ENCODE measurements at places on chromosomes 13 and 19. TPM values are rescaled to one million over a fixed set of nuclear protein-coding genes. Genes with fewer than 3 reads are reported as not detected.

GRCh38 chr19:31354799-31355664 lies 5.8 kb upstream of the TSHZ3 start:
- H3K27me3 ChIP-seq, result peaks cover 86% of the 10 kb centered on the region
- H3K4me1 ChIP-seq, result peaks cover 58% of the 10 kb centered on the region
- DNase-seq, result no peak
- H3K27ac ChIP-seq, result no peak overlapping the region
- no peaks in the 10 kb centered on the region for H3K36me3 ChIP-seq

CRB3 gene
- total RNA-seq, result 5.7 TPM

- DNase-seq, result no peak
- no peaks in the 10 kb centered on the region for H3K4me1 ChIP-seq
- H3K4me3 ChIP-seq, result no peak overlapping the region
- no peaks in the 10 kb centered on the region for H3K27me3 ChIP-seq
These were observed 72.0 kb upstream of the PEG3 start for GRCh38 chr19:56912401-56913112.

RNF113B gene
- total RNA-seq, result not detected

SMIM17 gene
- total RNA-seq, result not detected

CGB8 gene
- total RNA-seq, result not detected

DNA sequence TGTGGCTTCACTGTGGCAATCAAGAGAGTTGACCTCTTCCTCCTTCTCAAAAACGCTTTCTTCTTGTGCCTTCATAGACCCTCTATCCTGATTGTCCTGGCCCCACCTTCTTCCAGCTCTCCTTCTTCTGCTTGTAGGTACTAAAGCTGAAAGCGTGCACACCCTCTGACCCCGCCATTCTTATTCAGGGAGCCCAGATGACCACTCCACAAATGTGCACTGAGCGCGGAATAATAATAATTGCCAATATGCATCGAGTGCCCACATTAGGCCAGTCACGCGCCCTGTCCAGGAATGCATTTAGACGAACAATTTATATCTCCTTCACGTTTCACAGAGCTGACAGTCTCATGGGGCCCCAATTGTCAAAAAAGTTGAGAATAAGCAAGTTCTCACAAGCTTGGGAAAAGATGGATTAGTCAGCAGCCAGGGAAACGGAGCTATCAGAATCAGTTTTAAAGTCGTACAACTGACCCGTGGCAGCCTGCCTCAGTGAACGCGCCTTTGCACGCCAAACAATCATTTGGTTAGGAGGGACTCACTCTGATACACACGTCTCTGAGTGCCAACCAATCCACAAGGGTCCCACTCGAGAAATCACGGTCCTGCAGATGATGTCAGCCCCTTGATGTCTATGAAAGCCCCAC lies 36.7 kb upstream of the PEG3 start:
- H3K4me1 ChIP-seq, result no peaks in the 10 kb centered on the region
- no peak overlapping the region for H3K27ac ChIP-seq
- H3K4me3 ChIP-seq, result no peak overlapping the region
- no peak for DNase-seq

ZNF829 gene
- total RNA-seq, result 7.2 TPM

ZNF471 gene
- total RNA-seq, result 3.5 TPM

DNA sequence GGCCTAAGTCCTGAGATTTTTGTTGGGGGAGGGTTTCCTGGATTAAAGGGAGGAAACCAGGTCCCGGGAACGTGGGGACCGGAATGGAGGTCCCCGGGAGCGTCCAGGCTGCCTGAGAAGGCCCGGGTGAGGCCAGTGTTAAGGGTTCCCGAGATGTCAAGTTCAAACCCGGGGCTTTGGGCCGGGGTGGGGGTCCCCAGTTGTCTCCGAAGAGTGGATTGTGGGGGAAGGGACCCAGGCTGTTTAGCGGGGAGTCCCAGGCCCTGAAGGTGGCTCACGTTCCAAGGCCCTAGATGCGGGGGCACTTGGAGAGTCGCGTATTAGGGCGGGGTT lies 262 bp downstream of the COX7A1 start:
- H3K27ac ChIP-seq, result no peak overlapping the region
- no peak for DNase-seq
- no peaks in the 10 kb centered on the region for H3K4me1 ChIP-seq
- no peak overlapping the region for H3K4me3 ChIP-seq
- H3K27me3 ChIP-seq, result no peaks in the 10 kb centered on the region

DNA sequence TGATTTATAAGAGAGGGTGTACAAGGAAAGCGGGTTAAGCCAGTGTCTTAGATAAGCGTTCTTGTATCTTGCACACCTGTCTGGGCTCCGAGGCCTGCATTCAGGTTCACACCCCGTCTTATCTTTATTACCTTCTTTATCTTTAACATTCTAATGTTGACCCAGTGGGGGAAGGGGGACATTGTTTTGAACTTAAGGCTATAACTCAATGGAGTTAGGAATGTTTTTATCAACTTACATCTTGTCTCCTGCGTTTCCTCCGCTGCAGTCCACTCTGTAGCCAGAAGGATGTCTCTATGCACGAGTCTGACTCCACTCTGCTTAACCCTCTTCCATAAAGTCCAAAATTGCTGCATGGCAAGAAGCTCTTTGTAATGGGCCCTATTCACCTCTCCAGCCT lies 71.2 kb downstream of the FGF9 start:
- H3K27me3 ChIP-seq, result peaks cover 16% of the 10 kb centered on the region
- H3K36me3 ChIP-seq, result no peaks in the 10 kb centered on the region
- H3K4me1 ChIP-seq, result no peaks in the 10 kb centered on the region

DNA sequence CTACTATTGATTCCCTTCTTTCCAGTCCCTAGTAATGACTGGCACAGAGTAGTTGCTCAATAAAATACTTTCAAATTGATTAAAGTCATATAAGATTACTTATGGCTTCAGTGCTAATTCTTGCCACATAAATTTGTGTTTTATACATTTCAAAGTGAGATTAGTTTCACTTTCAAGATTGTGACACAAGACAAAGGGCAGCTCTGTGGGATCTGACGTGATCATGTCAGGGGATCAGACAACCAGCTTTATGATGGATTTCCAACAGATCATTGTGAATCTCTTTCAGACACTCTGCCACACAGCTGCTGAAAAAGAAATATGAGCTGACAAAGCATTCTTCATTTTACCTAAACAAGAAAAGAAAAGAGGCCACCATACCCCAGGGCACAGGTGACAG lies 73.4 kb upstream of the POMP start:
- H3K36me3 ChIP-seq, result no peaks in the 10 kb centered on the region
- no peaks in the 10 kb centered on the region for H3K4me1 ChIP-seq
- H3K27ac ChIP-seq, result no peak overlapping the region

- no peaks in the 10 kb centered on the region for H3K27me3 ChIP-seq
- H3K4me3 ChIP-seq, result no peak overlapping the region
- H3K36me3 ChIP-seq, result no peaks in the 10 kb centered on the region
- no peak overlapping the region for H3K27ac ChIP-seq
- no peaks in the 10 kb centered on the region for H3K4me1 ChIP-seq
These were observed 14.8 kb downstream of the RCBTB2 start for GRCh38 chr13:48518083-48518482.

VMAC gene
- total RNA-seq, result 25.8 TPM
